Naive thymus-derived CD4-positive, alpha-beta T cell (primary cell): ENCODE measurements at places on chromosomes 6 and 20. TPM values are rescaled to one million over a fixed set of nuclear protein-coding genes. Genes with fewer than 3 reads are reported as not detected.

GRCh38 chr20:21564127-21564773 is 50.4 kb upstream of the NKX2-2 start:
- DNase-seq: no peak

DNA sequence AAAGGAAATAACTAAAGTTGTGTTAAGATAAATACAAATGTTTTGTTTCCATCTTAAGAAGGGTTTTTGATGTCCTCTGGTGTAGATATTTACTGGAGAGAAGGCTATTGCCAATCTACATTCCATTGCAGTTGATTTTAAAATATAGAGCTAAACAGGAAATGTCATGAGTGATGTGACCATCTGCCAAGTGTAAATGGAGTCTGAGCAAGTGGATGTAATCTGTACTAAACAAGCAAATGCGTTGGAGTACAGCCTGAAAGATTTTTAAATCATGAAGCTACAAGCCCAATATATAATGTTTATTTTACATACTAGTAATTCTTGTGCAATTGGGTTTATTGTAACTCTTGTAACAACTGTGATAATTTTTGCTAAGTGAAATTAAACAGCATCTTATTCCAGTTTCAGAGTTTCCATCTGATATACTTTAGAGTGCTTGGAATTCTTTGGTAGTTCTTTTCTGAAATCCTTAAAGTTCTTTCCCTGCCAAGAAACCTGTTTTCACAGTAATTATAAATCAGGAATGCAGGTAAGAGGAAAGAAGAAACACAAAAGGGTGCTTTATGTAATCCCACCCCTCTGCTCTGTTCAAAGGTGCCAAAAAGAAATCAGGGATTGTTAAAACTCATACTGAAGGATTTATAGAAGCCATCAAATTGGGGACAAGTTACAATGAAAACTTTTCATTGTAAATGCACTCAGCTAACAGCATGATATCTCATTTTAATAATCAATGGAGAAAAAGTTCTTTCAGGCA is 47.2 kb upstream of the FLRT3 start:
- no peak for DNase-seq

GRCh38 chr20:17854307-17854903 is 114.2 kb downstream of the SNX5 start:
- DNase-seq: no peak

DNA sequence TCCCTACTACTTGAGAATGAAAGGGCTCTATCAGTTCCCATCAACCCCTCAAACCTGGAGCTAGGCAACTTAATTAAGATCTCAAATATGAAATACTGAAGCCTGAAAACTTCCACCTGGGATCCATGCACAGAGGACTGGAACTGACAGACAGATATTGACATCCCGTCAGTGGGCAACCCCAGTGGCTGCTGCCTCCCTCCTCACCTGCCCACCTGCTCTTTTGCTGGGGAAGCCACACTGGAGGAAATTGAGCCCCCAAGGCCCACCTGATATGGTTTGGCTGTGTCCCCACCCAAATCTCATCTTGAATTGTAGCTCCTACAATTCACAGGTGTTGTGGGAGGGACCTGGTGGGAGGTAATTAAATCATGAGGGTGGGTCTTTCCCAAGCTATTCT is 192.8 kb downstream of the LRFN2 start:
- no peak for DNase-seq

DNA sequence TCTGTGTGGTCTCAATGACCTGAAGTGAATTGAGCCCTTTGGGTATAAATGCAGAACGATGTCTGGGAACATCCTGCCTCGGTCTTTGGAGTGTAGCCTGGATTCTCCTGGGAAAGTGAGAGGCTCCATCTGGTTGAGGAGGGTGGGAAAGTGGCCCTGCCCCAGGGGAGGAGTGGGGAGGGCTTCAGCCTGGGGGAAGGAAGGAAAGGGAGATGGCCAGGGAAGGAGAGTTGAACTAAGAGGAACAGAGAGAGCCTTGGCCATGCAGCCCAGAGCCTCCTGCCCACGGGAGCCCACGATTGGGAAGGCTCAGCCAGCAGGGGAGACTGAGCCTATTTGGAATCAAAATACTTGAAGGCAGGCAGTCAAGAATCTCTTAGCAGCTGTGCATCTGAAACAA is 2.3 kb upstream of the EPB41L1 start:
- no peak for DNase-seq

DNA sequence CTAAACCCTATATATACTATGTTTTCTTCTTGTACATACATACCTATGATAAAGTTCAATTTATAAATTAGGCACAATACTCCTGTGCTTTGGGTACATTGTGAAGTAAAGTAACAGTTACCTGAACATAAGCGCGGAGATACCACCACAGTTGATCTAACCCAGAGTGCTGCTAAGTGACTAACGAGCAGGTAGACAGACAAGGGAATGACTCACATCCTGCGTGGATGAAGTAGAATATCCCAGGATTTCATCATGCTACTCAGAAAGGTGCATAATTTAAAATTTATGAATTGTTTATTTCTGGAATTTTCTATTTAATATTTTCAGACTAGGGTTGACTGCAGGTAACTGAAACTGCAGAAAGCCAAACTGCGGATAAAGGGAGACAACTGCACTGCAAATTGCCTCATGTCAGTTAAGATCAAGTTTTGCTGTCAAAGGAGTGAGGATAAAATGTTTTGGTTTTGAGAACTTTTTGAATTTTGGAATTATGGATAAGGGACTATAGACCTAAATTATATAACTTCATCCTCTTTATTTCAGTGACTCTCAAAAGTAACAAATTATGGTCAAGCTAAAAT is 14.4 kb downstream of the MKKS start:
- no peak for DNase-seq

- DNase-seq: no peak
Observed at GRCh38 chr20:9510911-9511310, 3.5 kb upstream of the LAMP5 start.

- no peak for DNase-seq
Observed at GRCh38 chr6:137660296-137660731, 166.1 kb upstream of the OLIG3 start.

Gene CGA
- total RNA-seq: not detected

DNA sequence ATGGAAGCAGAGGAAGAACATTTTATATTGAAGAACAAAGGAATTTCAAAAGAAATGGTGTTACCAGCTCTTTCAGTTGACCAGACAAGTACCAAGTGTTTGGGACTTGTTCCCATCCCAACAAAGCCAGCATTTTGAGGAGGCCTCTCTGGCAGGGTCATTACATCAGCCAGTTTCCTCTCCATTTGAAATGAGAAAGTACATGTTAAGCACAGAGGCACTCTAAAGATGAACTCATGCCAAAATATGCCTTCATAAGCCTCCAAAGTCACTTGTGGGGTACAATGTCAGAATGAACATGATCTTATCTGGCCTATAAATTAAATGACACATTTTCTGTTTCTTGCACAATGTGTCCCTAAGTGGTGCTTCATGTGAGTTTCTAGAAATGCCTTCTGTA is 223.9 kb downstream of the PRL start:
- DNase-seq: no peak

Gene PRND
- 0.12 TPM for total RNA-seq

- DNase-seq: no peak
Observed at GRCh38 chr6:43739642-43740091, 30.3 kb upstream of the VEGFA start.

DNA sequence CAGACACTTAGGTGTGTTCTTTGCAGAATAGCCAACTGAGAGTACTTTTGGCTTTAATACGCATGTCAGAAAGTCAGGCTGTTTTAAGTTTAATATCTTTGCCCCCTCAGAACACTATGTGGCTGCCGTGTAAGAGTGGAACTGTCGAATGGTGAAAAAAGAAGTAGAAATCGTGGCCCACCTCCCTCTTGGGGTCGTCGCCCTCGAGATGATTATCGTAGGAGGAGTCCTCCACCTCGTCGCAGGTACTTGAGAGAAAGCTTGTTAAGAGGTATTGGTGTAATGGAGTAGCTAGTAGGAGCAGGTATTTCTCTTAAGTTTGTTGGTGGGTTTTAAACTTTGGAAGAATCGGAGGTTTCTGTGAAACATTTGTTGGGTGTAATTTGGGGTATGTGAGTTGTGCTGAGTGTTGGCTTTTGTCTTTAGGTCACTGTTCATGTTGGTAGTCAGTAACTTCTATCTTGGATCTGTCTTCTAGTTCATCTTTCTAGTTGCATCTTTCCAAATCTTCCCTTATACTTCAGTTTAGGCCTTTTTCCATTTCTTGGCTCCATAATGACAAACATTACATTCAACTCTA is 4.7 kb downstream of the SRSF3 start:
- no peak for DNase-seq

DNA sequence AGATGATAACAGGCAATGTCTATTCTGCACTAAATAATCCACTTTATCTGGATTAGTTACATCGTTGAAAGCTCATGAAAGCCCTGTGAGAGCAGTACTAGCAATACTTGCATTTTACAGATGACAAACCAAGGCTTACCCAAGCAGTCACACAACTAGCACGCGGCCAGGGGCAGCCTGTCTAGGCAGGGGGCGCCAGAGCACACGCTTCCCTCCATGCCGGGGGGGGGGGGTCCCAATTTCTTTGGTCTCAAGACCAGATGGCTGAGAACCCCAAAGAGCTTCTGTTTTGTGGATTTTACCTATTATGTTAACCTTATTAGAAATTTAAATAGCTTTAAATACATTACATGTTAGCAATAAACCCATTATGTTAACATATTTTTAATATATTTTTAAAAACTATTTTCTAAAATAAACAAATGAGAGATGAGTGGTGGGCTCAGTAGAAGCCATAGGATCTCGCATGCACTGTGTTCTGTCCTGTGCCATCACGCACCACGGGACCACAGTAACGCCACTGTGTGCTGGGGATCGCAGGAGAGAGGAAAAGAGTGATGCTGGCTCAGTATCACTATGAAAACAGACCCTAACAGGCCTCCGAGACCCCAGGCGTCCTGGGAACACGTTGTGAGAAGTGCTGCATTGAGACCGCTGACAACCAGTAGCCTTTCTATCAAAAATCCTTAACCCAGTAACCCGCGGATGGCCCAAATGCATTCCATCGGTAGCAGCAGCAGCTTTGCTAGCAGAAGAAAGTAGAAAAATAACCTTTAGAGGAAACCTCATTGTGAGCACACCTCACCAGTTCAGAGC is 5.3 kb upstream of the PRR18 start:
- DNase-seq: no peak

GRCh38 chr6:44730771-44731391 is 343.4 kb downstream of the CDC5L start:
- no peak for DNase-seq

Gene SAPCD1
- 3.3 TPM for total RNA-seq

Gene RAD21L1
- total RNA-seq: 0.81 TPM

Gene FAXC
- not detected for total RNA-seq

GRCh38 chr6:157538168-157538567 is 157.2 kb downstream of the ZDHHC14 start:
- DNase-seq: no peak

- no peak for DNase-seq
Observed at GRCh38 chr6:122718616-122719015, 60.9 kb upstream of the FABP7 start.

GRCh38 chr6:106825156-106825555 is 149.4 kb downstream of the CD24 start:
- DNase-seq: no peak

GRCh38 chr20:35907017-35907701 is 47.1 kb downstream of the SCAND1 start:
- DNase-seq: no peak

DNA sequence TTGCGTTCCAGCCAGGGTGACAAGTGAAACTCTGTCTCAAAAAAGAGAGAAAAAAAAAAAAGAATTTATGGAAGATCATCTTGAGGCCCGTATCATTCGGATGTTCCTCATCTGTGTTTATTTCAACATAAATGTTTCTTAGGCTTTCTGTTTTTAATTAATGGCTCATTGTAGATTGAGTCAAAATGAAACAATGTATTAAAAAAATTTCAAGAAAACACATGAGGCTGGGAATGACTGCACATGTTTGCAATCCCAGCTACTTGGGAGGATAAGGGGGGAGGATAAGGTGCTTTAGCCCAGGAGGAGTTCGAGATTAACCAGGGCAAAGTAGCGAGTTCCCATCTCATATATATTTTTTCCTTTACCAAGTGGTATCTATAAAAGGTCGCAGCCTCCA is 47.3 kb downstream of the ITCH start:
- no peak for DNase-seq

Gene VSX1
- total RNA-seq: not detected

Gene PNPLA1
- total RNA-seq: not detected in 2 replicates

DNA sequence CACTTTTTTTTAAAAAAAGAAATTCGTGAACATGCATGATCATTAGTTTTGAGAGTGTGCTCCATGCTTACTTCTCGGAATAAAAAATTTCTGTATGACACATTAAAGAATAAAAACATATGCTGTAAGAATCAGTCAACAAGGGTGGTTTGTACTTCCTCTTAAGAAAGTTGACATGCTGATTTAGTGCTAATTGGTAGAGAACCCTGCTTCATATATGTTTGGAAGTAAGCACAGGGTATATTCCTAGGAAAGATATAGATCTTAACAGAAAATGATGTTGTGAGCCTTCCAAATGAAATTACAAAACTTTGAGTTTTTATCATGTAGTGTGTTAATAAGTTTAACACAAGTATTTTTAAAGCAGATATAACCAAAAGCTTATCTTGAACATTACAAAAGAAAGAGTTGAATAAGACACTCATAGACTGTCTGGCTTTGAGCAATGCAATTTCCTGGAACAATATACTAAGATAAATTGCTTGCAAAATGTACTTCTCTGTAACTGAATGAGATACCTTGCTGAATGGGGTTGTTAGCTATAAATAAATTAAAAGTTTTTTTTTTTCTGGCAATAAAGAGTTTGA is 13.8 kb upstream of the VIP start:
- DNase-seq: no peak

- DNase-seq: no peak
Observed at GRCh38 chr6:120055071-120055470, 705.5 kb upstream of the MAN1A1 start.

DNA sequence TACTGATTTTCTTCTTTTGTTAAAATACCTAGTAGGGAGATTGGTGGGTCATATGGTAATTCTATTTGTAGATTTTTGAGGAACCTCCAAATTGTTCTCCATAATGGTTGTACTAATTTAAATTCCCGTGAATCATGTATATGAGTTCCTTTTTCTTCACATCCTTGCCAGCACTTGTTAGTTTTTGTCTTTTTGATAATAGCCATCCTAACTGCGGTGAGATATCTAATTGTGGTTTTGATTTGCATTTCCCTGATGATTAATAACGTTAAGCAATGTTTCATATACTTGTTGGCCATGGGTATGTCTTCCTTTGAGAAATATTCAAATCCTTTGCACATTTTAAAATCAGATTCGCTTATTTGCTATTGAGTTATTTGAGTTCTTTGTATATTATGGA is 110.9 kb downstream of the JAG1 start:
- no peak for DNase-seq

Gene TGM3
- not detected for total RNA-seq

DNA sequence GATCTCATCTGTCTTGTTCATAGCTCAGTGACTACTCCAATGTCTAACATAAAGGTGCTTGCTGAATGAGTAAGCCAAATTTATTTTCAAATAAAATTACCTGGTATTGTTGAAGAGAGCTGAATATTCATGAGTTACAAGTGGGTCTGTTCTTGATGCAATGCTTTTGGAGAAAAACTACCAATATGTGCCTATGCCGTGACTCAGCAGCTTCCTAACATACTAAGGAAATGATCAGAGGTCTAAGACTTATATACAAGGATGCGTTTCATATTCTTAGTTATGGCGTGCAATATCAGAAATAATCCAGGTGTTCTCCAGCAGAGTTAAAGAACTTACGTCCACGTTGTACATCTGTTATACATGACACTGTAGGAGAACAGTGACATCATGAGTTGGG is 5.1 kb downstream of the FAM120B start:
- no peak for DNase-seq

- DNase-seq: no peak
Observed at GRCh38 chr6:118935978-118936703, 1.2 kb upstream of the MCM9 start.

GRCh38 chr6:40695114-40695513 is 108.0 kb upstream of the LRFN2 start:
- no peak for DNase-seq
